Endodermal cell (in vitro differentiated cells): ENCODE measurements at places on chromosomes 5 and 9. TPM values are rescaled to one million over a fixed set of nuclear protein-coding genes. Genes with fewer than 3 reads are reported as not detected.

The CAMK4 gene
- 2.8 and 3.7 TPM in 2 replicates for total RNA-seq

The IFNA2 gene
- total RNA-seq: not detected in 3 replicates

The IL17B gene
- total RNA-seq: not detected in 2 replicates

The TMEM174 gene
- total RNA-seq: not detected in 3 replicates

The ASS1 gene
- total RNA-seq: 56.4 to 62.2 TPM (median 57.2 TPM) in 3 replicates

The LHX6 gene
- total RNA-seq: 0.63 TPM in 1 of 3 replicates, not detected in the others

The KLHL3 gene
- total RNA-seq: 15.3 and 17.5 TPM in 2 replicates

The S1PR3 gene
- total RNA-seq: 53.6 to 99.1 TPM (median 55.4 TPM) in 3 replicates

DNA sequence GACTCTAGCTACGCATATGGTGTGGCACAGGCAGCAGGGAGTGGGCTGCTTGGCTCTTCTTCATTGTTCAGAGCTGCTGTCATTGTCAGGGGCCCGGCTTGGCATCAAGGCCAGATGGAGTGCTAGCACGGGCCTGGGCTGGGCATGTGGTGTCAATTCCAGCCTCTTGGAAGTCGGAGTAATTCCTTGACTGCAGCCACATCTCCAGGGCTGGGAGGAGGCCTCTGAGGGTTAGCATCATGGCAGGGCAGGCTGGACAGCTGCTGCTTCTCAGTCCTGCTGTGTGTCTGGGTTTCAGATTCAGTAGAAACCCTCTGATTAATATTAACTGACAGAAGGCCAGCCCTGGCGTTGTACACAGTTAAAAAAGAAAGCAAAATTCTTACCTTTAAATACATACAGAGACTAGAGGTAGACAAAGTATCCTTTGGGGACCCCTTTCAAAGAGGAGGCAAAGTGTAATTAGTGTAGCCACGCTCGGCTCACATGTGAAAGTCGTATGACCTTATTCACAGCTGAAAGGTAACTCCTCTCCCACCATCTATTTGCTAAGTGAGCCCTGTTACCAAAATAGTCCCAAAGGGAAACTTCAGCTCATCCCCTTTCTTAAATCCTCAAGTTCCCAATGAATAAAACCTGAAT lies 126.4 kb downstream of the DOCK2 start:
- no peak overlapping the region for H3K4me3 ChIP-seq
- DNase-seq: no peak
- no peaks in the 10 kb centered on the region for H3K36me3 ChIP-seq
- no peaks in the 10 kb centered on the region for H3K4me1 ChIP-seq
- H3K27me3 ChIP-seq: no peaks in the 10 kb centered on the region
- peak overlapping the region; percentile 71 for H3K27ac ChIP-seq

DNA sequence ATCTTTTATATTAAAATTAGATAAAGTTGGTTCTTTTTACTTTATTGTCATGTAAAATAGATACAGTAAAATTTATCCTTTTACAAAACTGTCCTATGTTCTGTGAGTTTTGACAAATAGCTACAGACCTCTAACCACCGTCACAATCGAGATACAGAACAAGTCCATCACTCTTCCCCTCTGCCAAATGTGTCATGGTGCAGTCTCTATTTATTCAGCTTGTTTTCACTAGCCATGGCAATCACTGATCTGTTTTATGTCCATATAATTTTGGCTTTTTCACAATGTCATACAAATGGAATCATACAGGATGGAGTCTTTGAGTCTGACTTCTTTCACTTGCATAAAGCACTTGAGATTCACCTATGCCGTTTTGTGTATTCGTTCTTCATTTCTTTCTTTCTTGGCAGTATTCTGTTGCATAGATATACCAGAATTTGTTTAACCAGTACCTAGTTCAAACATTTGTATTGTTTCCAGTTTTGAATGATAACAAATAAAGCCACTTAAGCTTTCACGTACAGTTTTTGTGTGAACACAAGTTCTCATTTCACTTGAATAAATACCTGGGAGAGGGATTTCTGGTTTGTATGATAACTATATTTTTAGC lies 273.2 kb upstream of the MPDZ start:
- H3K4me1 ChIP-seq: no peaks in the 10 kb centered on the region
- no peak overlapping the region for H3K4me3 ChIP-seq
- H3K27me3 ChIP-seq: no peaks in the 10 kb centered on the region
- no peaks in the 10 kb centered on the region for H3K36me3 ChIP-seq

DNA sequence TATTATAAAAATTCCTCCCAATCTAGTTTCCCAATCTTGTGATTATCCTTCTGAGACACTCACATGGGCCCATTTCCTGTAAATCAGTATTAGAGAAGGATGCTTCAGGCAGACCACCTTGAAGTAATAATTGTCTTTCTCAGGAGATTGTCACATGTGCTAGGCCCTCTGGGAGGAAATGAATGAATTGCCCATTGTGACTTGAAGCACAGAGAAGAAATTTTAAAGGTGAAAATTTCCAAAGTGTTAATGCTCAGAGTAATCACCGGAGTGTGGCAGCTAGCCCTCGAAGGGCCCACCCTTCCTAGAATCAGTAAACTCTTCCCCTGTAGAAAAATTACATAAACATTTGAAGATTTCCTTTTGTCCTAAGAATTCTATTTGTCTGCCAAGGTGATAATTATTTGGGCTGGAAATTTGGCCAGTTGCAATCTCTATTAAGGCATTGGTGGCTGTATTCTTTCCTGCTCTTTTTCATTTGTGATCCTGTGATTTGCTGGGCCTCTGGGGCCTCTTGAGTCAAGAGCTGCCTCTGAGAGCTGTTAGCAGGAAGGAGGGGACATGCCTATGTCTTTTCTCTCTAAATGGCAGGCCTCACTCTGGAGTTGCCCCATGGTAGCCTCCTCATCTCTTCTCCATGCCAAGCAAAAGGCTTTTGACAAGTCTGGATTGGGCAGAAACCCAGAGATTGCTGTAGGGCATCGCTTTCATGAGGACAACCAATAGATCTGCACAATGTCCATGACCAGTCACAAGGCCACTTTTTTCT lies 371.5 kb upstream of the ACTBL2 start:
- H3K27ac ChIP-seq: no peak overlapping the region
- no peaks in the 10 kb centered on the region for H3K36me3 ChIP-seq
- H3K27me3 ChIP-seq: no peaks in the 10 kb centered on the region

GRCh38 chr9:123597876-123598556 lies 242.0 kb downstream of the CRB2 start:
- H3K27me3 ChIP-seq: no peaks in the 10 kb centered on the region

DNA sequence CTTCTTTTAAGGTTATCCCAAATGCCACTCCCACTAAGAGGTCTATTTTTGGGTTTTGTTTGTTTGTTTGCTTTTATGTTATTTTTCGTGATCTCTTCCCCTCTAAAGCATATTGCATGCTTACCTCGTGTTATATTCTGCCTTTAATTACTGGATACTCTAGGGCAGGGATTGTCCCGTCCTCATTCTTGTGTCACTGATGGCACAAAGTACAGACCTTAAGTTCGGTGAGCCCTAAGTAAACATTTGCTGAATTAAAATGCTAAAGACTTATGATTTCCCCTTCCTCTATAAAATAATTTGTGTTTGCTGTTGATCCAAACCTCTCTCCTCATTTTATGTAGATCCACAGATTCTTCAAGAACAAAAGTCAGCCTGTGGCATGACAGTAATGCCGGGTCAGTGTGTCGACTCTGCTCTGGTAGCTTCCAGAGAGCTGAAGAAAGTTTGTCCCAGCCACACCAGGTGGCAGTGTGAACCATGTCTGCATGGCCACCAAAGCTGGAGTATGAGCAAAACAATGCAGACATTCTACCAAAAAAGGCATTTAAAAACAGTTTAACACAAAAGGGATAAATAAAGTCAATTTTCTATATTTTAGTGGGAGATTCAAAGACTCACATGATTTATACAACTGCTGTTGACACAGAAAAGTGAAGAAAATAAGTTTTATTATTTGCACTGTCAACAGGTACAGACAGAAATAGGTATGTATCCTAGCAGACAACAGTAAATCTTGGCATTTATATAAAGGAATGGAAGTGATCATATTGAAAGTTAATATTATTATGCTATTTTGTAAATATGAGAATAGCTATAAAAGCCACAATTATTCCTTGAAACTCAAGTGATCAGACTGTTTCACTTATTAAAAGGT lies 17.9 kb upstream of the POC5 start:
- H3K27ac ChIP-seq: no peak overlapping the region
- H3K27me3 ChIP-seq: no peaks in the 10 kb centered on the region
- no peak overlapping the region for H3K4me3 ChIP-seq
- no peaks in the 10 kb centered on the region for H3K36me3 ChIP-seq
- peak; percentile 82 for DNase-seq
- H3K4me1 ChIP-seq: no peaks in the 10 kb centered on the region

DNA sequence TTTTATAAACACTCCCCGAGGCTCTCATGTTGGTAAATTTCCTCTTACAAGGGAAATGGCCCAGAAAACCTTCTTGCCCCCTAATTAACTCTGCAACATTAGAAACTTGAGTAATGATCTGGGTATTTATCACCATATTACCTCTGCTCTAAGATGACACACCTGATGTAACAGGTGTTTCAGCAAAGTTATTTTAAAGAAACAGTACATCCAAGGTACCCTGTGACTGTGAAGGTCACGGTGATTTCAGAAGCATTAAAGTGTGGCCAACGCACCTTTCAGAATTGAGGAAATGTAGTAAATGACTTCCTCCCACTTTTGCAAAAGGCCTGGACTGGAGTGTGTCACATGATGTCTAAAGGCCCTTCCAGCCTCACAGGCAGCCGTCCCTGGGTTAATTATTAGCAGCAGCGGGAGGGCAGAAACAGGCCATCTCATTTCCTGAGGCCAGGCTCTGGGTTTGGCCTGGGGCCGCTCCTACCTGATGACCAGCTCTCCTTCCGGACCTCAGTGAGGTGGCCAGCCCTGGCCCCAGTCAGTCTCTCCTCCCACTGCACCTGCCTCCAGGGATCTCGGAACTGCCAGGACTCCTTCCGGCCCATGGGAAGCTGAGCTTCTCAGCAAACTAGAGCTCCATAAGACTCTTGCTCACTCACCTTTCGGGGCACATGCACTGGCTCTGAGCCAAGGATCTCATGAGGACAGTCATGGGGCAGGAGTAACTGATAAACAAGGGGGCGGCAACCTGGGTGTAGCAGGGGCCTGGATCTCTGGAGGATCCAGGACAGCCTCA lies 20.7 kb downstream of the PTPN3 start:
- H3K4me3 ChIP-seq: no peak overlapping the region
- DNase-seq: peak; percentile 64
- H3K27ac ChIP-seq: no peak overlapping the region
- H3K27me3 ChIP-seq: no peaks in the 10 kb centered on the region
- H3K36me3 ChIP-seq: no peaks in the 10 kb centered on the region

DNA sequence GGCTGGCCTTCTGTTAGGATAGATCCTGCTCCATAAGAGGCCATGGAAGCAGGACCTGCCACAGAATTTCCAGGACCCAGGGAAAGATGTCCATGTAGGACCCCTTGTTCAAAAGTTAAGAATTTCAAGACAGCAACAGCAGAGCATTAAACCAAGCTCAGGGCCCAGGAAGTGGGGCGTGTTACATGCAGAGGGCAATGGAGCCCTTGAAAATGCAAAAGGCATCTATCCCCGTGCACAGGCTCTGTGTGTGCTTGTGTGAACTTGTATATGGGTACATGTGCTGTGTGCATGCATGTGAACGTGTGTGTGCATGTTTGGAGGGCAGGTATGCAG lies 14.4 kb upstream of the NKD2 start:
- H3K4me1 ChIP-seq: no peaks in the 10 kb centered on the region
- H3K36me3 ChIP-seq: no peaks in the 10 kb centered on the region
- H3K27me3 ChIP-seq: peaks cover 17% of the 10 kb centered on the region
- H3K4me3 ChIP-seq: no peak overlapping the region

DNA sequence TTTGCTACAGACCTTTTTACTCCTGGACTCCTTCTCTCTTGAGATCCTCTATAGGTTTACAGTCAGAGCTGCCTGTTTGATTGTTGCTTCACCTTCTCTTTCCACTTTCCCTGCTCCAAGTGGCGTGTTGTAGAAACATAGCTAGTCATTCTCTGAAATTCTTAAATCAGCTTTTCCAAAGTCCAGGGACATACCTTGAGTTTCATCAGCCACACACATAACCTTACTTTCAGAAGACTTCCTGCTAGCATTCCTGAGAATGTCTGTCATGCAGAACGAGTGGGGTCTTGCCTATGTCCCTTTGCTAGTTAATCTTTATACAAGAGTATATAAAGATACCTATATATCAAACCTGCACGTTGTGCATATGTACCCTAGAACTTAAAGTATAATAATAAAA lies 230.3 kb upstream of the ZNF462 start:
- H3K4me3 ChIP-seq: no peak overlapping the region
- no peak for DNase-seq
- H3K4me1 ChIP-seq: no peaks in the 10 kb centered on the region
- no peak overlapping the region for H3K27ac ChIP-seq

- peaks cover 7% of the 10 kb centered on the region for H3K4me1 ChIP-seq
- H3K4me3 ChIP-seq: no peak overlapping the region
- no peak overlapping the region for H3K27ac ChIP-seq
- H3K27me3 ChIP-seq: no peaks in the 10 kb centered on the region
- H3K36me3 ChIP-seq: no peaks in the 10 kb centered on the region
These were observed 58.3 kb upstream of the CPEB4 start for GRCh38 chr5:173829826-173830225.

GRCh38 chr5:142929587-142929986 lies 159.4 kb downstream of the ARHGAP26 start:
- no peaks in the 10 kb centered on the region for H3K4me1 ChIP-seq
- DNase-seq: no peak
- H3K36me3 ChIP-seq: no peaks in the 10 kb centered on the region
- no peak overlapping the region for H3K4me3 ChIP-seq

DNA sequence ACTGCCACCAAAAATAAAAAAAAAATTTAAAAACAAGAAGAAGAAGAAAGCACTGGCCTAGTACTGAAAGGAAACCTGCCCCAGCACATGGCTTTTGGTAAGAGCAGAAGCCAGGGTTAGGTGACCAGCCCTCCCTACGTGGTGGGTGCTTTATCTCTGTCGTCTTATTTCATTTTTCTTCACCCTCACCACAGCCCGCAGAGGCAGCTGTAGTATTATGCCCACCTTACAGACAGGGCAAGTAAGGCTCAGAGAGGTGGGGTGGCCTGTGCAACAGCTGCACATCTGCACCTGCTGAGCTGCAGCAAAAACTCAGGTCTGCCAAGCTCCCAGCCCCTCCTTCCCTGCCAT lies 140.8 kb upstream of the LMX1B start:
- no peak for DNase-seq
- H3K4me1 ChIP-seq: peaks cover 6% of the 10 kb centered on the region
- H3K36me3 ChIP-seq: no peaks in the 10 kb centered on the region
- H3K27ac ChIP-seq: no peak overlapping the region
- H3K27me3 ChIP-seq: no peaks in the 10 kb centered on the region
- no peak overlapping the region for H3K4me3 ChIP-seq
